ENCODE measurements at places on chromosomes 1 and 21. TPM values are rescaled to one million over a fixed set of nuclear protein-coding genes. Genes with fewer than 3 reads are reported as not detected.
A peak's percentile ranks its signal among the peaks of the same experiment; 100 is the strongest.

DNA sequence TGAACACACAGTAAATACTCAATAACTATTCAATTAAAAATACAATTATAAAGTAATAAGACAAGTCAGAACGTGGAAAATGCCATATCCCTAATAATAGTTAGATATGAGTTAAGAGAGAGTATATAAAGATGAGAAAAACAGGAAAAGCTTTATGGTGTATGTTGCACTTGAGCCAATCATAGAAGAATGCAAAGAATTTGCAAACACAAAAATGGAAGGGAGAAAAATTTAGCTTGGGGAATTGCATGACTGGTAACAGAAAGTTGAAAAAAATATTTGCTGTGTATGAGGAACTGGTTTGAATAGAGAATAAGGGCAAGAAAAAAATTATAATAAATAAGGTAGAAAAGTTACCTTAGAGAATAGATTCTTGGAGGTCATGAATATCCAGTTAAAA lies 739.6 kb upstream of the CXADR start:
- no peak overlapping the region for H3K4me3 ChIP-seq
- H3K4me1 ChIP-seq = peaks cover 8% of the 10 kb centered on the region
- H3K36me3 ChIP-seq = no peaks in the 10 kb centered on the region
- no peak overlapping the region for H3K27ac ChIP-seq
- no peaks in the 10 kb centered on the region for H3K27me3 ChIP-seq
- DNase-seq = no peak

- no peak overlapping the region for H3K27ac ChIP-seq
- DNase-seq = no peak
- H3K4me3 ChIP-seq = peak overlapping the region; percentile 91
- peaks cover 38% of the 10 kb centered on the region for H3K4me1 ChIP-seq
- H3K27me3 ChIP-seq = no peaks in the 10 kb centered on the region
These were observed 2.9 kb upstream of the DIP2A start for GRCh38 chr21:46455575-46456385.

- no peak overlapping the region for H3K27ac ChIP-seq
- H3K27me3 ChIP-seq = no peaks in the 10 kb centered on the region
- no peaks in the 10 kb centered on the region for H3K4me1 ChIP-seq
- no peak overlapping the region for H3K4me3 ChIP-seq
- H3K36me3 ChIP-seq = no peaks in the 10 kb centered on the region
These were observed 465.3 kb upstream of the PTBP2 start for GRCh38 chr1:96256130-96256790.

DNA sequence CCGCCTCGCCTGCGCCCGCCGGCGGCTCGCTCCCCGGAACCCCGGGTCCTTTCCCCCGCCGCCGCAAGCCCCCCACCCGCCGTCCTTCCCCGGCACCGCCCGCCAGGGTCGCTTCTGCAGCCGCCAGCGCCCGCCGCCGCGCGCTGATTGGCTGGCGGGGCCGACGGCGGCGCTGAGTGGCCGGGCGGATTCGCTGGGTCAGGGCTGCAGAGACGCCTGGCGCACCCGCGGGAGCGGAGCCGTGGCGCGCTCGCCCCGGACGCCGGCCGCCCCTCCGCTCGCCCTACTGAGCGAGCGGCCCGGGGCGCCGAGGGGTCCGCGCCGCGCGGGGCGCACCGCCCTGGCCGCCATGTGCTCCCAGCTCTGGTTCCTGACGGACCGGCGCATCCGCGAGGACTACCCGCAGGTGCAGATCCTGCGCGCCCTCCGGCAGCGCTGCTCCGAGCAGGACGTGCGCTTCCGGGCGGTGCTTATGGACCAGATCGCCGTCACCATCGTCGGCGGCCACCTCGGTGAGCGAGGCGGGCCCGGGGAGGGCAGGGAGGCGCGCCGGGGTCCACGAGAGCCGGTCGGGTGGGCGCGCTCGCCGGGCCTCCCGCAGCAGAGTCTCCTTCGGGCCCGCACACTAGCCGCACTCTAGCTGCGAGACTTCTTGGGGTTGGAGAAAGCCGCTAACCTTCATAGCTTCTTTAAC lies at the start of gene RIMKLA:
Gene RIMKLA, plus strand, starts transcription at position 207 of the 694 bp plus-strand sequence. Its CDS starts 143 bp downstream, at position 350.
- peaks cover 82% of the 10 kb centered on the region for H3K27me3 ChIP-seq
- H3K4me3 ChIP-seq = peak within 1 kb of the TSS; percentile 86

GRCh38 chr1:182408435-182409075 lies 8.1 kb upstream of the TEDDM1 start:
- H3K4me1 ChIP-seq = no peaks in the 10 kb centered on the region
- no peak for DNase-seq
- no peak overlapping the region for H3K27ac ChIP-seq
- peaks cover 3% of the 10 kb centered on the region for H3K27me3 ChIP-seq
- H3K36me3 ChIP-seq = peaks cover 3% of the 10 kb centered on the region
- no peak overlapping the region for H3K4me3 ChIP-seq

DNA sequence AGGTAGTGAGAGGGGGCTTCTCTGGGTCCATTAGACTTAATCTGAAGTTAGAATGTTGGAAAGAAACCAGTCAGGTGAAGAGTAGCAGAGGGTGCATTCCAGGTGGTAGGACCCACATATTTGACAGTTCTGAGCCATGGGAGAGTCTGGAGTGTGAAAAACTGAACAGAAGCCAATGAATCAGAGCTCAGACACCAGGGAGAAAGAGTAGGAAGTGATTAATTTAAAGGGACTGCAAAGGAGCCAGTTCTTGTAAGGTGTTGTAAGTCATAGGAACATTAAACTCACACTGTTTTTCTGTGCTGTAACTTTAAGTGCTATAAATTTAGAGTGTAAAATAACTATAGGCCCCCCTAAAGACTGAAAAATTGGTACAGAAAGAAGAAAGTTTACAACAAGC lies 5.9 kb upstream of the DHX9 start:
- no peak for DNase-seq
- peak overlapping the region; percentile 5 for H3K4me3 ChIP-seq
- H3K4me1 ChIP-seq = peaks cover 29% of the 10 kb centered on the region
- no peak overlapping the region for H3K27ac ChIP-seq

DNA sequence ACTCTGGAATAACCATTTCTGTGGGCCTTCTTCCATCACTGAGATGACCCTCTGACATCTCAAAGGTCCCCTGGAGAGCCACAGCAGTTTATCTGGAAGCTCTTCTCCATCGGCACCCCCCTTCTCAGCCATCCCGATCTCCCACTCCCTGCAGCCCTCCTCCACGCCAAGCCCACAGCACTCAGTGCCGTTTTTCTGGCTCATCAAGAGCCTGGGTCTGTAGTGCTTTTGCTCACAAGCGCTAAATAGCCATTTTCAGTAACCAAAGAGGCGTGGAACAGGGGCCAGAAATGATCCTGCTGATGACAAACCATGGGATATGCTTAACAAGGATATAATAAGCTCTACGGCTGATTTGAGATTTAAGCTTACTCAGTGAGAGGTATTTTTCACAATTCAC lies 17.6 kb downstream of the SEC16B start:
- peaks cover 21% of the 10 kb centered on the region for H3K4me1 ChIP-seq
- no peak for DNase-seq
- no peaks in the 10 kb centered on the region for H3K36me3 ChIP-seq

DNA sequence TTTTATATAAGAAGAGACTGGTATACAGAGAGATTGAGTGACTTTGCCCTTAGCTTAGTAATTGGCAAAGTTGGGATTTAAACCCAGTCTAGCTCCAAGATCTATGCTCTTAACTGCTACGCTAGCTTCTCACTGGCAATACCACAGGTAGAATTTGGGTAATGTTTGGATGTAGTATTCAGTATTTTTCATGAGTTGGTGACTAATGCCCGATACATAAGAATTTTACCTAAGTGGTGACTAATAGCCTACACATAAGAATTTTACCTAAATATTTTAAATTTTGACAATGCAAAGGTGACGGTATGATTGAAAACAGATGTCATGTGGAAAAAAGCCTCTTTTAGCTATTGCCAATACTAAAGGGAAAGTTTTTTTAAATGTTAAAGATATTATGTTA lies 24.3 kb downstream of the GPSM2 start:
- no peak overlapping the region for H3K4me3 ChIP-seq
- DNase-seq = no peak
- peaks cover under 1% of the 10 kb centered on the region for H3K36me3 ChIP-seq
- H3K27ac ChIP-seq = no peak overlapping the region

GRCh38 chr1:55833529-55834091 lies 618.4 kb upstream of the USP24 start:
- H3K36me3 ChIP-seq = no peaks in the 10 kb centered on the region
- H3K4me3 ChIP-seq = no peak overlapping the region
- peaks cover under 1% of the 10 kb centered on the region for H3K27me3 ChIP-seq
- H3K27ac ChIP-seq = no peak overlapping the region
- H3K4me1 ChIP-seq = peaks cover 9% of the 10 kb centered on the region

DNA sequence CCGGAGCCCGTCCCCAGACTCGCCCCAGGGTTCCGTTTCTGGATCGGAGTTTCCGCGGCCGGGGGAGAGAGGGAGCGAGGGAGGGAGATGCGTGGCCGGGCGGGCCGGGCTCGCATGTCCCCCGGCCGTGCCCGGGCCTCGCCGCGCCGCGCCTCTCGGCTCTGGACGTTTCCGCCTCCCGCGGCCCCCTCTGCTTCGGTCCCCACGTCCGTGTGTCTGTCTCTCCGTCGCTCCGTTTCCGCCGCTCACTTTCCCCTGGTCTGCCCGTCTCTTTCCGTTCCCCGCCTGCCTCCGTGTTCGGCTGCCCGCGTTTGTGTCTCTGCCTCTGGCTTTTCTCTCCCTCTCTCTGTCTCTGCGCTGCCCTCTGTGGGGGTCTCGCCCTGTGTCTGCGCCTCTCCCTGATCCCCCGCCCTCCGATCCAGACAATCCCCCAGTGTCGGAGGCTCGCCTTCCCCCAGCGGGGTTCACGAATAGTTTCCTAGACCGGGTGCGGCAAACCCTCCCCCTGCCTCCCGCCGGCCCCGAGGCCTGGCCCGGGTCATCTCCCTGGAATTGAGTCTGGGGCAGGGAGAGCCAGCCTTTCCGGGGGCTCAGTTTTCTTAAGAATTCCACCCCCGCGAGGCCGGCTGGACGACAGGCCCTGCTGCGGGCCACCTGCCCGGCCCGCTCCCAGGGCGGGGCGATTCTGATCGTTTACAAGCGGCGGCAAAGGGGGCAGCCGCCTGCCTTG lies 735 bp downstream of the NBL1 start:
- H3K27me3 ChIP-seq = peaks cover 65% of the 10 kb centered on the region
- H3K4me3 ChIP-seq = peak overlapping the region; percentile 93
- peak overlapping the region; percentile 87 for H3K27ac ChIP-seq
- H3K4me1 ChIP-seq = peaks cover 8% of the 10 kb centered on the region

DNA sequence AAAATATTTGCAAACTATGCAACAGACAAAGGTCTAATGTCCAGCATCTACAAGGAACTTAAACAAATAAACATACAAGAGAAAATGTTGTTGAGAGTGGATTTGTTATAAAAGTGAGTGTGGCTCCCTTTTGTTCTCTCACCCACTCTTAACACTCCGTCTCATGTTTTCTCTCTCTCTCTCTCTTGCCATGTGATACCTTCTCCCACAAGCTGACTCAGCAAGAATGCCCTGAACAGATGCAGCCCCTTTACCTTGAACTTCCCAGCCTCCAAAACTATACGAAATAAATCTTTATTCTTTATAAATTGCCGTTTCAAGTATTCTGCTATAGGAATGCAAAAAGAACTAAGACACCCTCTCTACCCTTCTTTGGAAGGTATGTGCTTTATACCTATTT lies 234.1 kb downstream of the ADGRL2 start:
- H3K27me3 ChIP-seq = no peaks in the 10 kb centered on the region
- no peak for DNase-seq
- no peak overlapping the region for H3K4me3 ChIP-seq
- H3K27ac ChIP-seq = no peak overlapping the region
- H3K36me3 ChIP-seq = no peaks in the 10 kb centered on the region

DNA sequence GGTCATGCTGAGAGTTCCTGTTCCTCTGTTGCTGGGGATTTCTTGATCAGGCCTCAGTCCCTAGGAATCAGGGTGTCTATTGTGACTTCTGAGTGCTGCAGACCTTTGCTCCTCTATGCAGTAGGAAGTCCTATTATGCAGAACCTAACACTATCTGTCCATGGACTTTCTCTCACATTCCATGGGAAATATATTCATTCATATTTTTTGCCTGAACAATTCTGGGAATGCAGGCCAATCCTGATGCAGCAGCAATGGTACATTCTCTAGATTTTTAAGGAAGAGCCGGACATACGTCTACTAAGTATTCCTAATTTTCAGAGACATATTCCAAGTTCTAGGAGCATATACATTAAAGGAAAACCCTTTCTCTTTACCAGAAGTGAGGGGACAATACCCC lies 61.1 kb upstream of the C1orf87 start:
- no peak overlapping the region for H3K4me3 ChIP-seq
- DNase-seq = no peak
- H3K4me1 ChIP-seq = no peaks in the 10 kb centered on the region
- H3K27ac ChIP-seq = no peak overlapping the region
- H3K27me3 ChIP-seq = no peaks in the 10 kb centered on the region

The SIM2 gene
- not detected for total RNA-seq

The ADGRL4 gene
- 0.75 TPM for total RNA-seq

The FAM110D gene
- total RNA-seq = 1.2 TPM

The C1orf87 gene
- total RNA-seq = not detected

The PPFIA4 gene
- 5.0 TPM for total RNA-seq

The LCE1B gene
- total RNA-seq = not detected

Data from neural crest cell (in vitro differentiated cells).